ENCODE measurements at places on chromosomes 7 and 10. TPM values are rescaled to one million over a fixed set of nuclear protein-coding genes. Genes with fewer than 3 reads are reported as not detected.

The CPXM2 gene
- total RNA-seq, result under 0.01 TPM

The GPR22 gene
- total RNA-seq, result 102 TPM

The TCAF2 gene
- under 0.01 TPM for total RNA-seq

DNA sequence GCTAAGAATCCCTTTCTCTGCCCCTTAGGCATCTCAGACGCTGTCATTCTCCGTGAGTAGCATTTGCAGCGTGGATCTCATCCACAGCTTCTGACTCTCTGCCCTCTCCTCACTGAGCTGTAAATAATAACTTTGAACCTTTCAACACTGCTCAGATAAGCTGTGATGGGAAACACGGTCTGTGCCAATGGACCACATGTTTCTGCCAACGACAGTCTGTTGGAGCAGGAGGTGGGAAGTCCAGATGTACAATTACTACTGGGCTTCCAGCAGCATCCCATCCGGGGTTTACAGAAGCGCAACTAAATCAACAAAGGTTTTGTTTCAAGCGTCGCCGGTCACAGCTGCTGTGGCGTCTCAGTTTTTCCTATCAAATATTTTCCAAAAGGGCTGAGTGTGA lies 1110.6 kb downstream of the TYW1 start:
- DNase-seq, result no peak

DNA sequence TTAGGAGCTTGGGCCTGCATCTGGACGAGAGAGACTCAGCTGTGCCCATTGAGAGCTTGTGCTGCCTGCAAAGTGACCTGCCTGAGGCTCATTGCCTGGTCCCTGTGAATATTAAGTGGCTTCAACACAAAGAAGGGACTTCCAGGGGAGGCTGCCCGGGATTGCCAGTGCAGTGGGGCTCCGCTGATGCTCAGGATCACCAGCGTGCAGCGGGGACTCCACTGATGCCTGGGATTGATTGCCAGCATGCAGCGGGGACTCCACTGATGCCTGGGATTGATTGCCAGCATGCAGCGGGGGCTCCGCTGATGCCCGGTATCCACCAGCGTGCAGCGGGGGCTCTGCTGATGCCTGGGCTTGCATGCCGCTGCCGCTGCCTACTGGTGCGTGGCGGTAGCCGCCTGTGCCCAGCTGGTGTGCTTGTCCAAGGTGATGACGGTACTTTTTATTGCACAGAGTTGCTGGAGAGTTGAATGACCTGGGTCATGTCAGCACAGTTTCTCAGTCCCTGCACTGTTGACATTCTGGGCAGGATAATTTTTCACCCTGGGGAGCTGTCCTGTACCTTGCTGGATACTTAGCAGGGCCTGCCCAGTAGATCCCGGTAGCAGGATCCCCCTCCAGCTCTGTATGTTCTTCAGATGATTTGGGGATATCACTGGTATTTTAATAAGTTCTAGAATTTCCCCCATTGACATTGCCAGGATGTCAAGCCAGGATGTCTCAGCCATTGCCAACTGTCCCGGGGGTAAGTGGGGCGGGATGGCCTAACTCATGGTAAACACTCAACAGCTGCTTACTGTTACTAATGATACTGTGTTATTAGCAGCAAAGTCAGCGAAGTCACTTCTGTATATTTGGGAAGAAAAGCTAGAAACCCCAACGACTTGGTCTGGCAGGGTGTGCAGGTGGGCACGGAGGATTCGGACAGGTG lies 13.0 kb downstream of the DOCK1 start:
- DNase-seq, result no peak

GRCh38 chr7:111080495-111081105 lies 10.3 kb upstream of the LRRN3 start:
- no peak for DNase-seq

All from frontal cortex (tissue), 4 donors.